ENCODE measurements at places on chromosomes 1 and 21. TPM values are rescaled to one million over a fixed set of nuclear protein-coding genes. Genes with fewer than 3 reads are reported as not detected.

- H3K36me3 ChIP-seq = peaks cover 6% of the 10 kb centered on the region
- H3K27me3 ChIP-seq = peaks cover 6% of the 10 kb centered on the region
- no peak overlapping the region for H3K27ac ChIP-seq
- H3K4me3 ChIP-seq = no peak overlapping the region
- H3K4me1 ChIP-seq = peaks cover 37% of the 10 kb centered on the region
- no peak for DNase-seq
Measured at GRCh38 chr1:6703016-6703415, 1.4 kb upstream of the DNAJC11 start.

- no peak overlapping the region for H3K4me3 ChIP-seq
- no peaks in the 10 kb centered on the region for H3K36me3 ChIP-seq
- no peaks in the 10 kb centered on the region for H3K4me1 ChIP-seq
- no peak overlapping the region for H3K27ac ChIP-seq
Measured at GRCh38 chr1:212255705-212256307, 29.4 kb upstream of the PPP2R5A start.

GRCh38 chr1:28374297-28374696 lies 4.8 kb downstream of the PHACTR4 start:
- peak overlapping the region; percentile 66 for H3K4me3 ChIP-seq
- H3K27me3 ChIP-seq = no peaks in the 10 kb centered on the region
- H3K36me3 ChIP-seq = no peaks in the 10 kb centered on the region
- peaks cover 27% of the 10 kb centered on the region for H3K4me1 ChIP-seq
- peak; percentile 54 for DNase-seq
- peak overlapping the region; percentile 81 for H3K27ac ChIP-seq

DNA sequence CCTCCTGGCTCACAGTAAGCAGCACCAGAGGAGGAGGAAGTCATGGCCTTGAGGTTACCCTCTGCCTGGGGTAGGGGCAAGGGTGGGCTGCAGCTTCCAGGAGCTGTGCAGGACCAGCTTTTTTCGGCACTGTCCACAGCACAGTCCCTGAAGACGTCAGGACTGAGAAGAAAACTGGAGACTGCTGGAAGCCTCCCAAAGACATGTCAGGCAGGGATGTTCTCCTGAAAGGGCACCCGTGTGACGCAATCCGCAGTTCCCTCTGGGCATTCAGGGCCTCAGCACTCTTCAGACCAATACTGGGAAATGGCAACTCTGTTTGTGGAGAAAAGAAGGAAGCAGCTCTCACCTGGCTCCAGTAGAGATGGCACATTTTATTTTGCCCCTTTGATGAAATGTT lies 64.8 kb upstream of the TENT5C start:
- H3K36me3 ChIP-seq = no peaks in the 10 kb centered on the region
- no peak for DNase-seq
- H3K27me3 ChIP-seq = peaks cover 3% of the 10 kb centered on the region
- no peaks in the 10 kb centered on the region for H3K4me1 ChIP-seq
- no peak overlapping the region for H3K4me3 ChIP-seq

DNA sequence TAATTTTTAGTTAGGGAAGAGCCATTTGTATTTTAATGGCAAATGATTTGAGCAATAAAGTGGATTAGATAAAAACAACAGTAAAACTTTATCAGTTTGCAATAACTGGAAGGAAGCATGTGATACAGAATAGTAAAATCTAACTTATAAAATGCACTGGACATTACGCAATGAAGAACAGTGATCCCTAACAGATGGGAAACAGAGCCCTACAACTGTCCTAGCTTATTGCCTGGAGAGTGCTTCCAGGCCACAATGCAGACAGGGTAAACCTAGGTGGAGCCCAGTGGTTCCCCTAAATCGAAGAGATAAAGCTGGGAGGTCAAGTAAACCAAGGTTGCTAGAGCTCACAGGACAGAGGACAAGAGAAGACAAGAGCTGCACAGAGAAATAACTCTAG lies 7.0 kb downstream of the OMA1 start:
- no peaks in the 10 kb centered on the region for H3K36me3 ChIP-seq
- no peak overlapping the region for H3K27ac ChIP-seq
- no peaks in the 10 kb centered on the region for H3K4me1 ChIP-seq
- no peaks in the 10 kb centered on the region for H3K27me3 ChIP-seq

GRCh38 chr1:160206421-160207117 lies 1.4 kb downstream of the PEA15 start:
- H3K4me1 ChIP-seq = peaks cover 64% of the 10 kb centered on the region
- peaks cover 10% of the 10 kb centered on the region for H3K27me3 ChIP-seq
- H3K27ac ChIP-seq = peak overlapping the region; percentile 90
- peak; percentile 88 for DNase-seq
- peaks cover 36% of the 10 kb centered on the region for H3K36me3 ChIP-seq

DNA sequence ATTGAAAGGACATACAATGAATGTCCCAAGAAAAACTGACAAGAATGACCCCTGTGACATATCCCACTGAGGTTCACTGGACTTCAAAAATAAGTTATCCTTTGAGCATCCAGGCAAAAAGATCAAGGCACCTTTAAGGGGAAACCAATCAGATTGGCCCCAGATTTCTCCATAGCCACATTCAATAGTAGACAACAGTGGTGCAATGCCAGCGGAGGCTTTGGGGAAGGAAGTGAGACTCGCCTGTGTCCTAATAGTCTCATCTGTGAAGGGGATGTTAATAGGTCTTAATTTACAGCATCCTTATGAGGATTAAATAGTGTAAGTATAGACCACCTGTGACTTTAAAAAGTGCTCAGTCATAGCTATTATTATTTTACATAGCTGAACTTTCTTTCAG lies 21.5 kb downstream of the RPL5 start:
- H3K27ac ChIP-seq = no peak overlapping the region
- H3K4me3 ChIP-seq = no peak overlapping the region
- no peaks in the 10 kb centered on the region for H3K4me1 ChIP-seq
- no peaks in the 10 kb centered on the region for H3K36me3 ChIP-seq

DNA sequence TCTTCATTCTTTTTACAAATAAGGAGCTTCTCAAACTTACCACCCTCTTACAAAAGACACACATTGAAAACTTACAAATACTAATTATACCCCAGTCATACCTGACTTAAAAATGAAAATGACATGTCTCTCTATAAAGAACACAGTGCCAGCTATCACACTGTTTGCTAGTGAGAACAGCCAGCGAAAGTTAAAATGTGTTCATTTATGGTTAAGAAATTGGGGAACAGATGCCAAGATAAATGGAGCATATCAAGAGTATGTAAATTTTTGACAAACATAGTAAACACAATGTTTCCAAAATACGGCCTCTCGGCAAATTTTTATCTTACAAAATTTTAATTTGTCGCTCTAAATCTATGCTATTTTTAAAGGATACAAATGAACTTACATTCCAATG lies 1422.9 kb downstream of the KCNT2 start:
- no peak for DNase-seq
- H3K27me3 ChIP-seq = no peaks in the 10 kb centered on the region
- H3K4me3 ChIP-seq = no peak overlapping the region
- H3K36me3 ChIP-seq = no peaks in the 10 kb centered on the region
- H3K4me1 ChIP-seq = peaks cover 7% of the 10 kb centered on the region

DNA sequence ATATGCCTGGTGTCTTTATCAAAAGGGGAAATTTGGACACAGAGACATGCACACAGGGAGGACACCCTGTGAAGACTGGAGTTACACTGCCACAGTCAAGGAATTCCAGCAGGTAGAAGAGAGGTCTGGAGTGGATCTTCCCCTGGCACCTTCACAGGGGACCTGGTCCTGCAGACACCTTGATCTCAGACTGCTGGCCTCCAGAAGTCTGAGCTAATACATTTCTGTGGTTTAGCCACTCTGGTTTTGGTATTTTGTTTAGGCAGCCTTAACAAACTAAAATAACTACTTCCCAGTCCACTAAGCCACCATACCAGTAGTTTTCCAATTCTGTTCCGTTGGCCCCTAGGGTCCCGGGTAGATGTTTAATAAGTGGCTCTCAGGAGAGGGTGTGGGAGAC lies 164.7 kb downstream of the SETD4 start:
- H3K27ac ChIP-seq = no peak overlapping the region
- DNase-seq = no peak
- H3K27me3 ChIP-seq = peaks cover 16% of the 10 kb centered on the region
- H3K4me3 ChIP-seq = no peak overlapping the region
- no peaks in the 10 kb centered on the region for H3K4me1 ChIP-seq

DNA sequence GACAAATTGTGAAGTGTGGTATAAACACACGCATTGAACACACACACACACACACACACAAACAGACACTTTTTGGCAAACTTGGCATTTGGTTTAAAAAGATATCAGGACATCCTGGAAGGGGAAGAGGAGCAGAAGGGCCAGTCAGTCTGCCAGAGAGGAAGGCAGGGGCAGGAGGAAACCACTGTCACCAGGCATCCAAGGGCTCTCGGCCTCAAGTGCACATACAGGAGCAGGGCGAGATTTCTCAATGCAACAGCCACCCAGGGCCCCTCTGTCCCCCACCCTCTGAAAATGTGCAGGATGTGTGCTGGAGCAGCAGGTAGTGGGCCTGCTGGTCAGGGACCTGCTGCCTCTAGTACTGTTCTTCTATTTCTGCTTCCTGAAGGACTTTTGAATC lies 71.2 kb downstream of the ABCA4 start:
- no peaks in the 10 kb centered on the region for H3K27me3 ChIP-seq
- H3K36me3 ChIP-seq = no peaks in the 10 kb centered on the region
- H3K4me1 ChIP-seq = peaks cover 66% of the 10 kb centered on the region
- DNase-seq = no peak
- no peak overlapping the region for H3K4me3 ChIP-seq

- no peak for DNase-seq
- no peak overlapping the region for H3K4me3 ChIP-seq
- peaks cover 23% of the 10 kb centered on the region for H3K4me1 ChIP-seq
- peaks cover 3% of the 10 kb centered on the region for H3K27me3 ChIP-seq
- no peak overlapping the region for H3K27ac ChIP-seq
Measured at GRCh38 chr1:206794294-206794908, 22.1 kb upstream of the IL10 start.

DNA sequence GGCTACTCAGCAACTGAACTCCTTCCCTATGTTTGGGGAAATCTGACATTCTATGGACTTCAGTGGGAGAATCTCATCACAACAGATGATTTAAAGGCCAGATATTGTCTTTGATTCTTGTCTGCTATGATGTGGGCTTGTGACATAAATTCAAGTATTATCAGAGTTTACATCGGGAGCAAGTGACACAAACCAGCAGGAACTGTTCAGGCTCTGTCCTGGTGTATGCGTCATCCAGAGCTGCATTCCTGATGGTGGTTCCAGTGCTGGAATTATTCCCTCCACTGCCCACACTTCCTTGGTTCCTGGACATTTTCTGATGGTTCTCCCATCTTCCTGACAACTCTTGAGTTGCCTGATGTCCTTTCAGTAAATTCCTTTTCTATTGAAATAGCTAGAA lies 10.8 kb upstream of the LSM10 start:
- no peak overlapping the region for H3K4me3 ChIP-seq
- peaks cover 9% of the 10 kb centered on the region for H3K36me3 ChIP-seq
- H3K27me3 ChIP-seq = peaks cover 2% of the 10 kb centered on the region
- peak overlapping the region; percentile 62 for H3K27ac ChIP-seq
- DNase-seq = no peak
- H3K4me1 ChIP-seq = peaks cover 20% of the 10 kb centered on the region

DNA sequence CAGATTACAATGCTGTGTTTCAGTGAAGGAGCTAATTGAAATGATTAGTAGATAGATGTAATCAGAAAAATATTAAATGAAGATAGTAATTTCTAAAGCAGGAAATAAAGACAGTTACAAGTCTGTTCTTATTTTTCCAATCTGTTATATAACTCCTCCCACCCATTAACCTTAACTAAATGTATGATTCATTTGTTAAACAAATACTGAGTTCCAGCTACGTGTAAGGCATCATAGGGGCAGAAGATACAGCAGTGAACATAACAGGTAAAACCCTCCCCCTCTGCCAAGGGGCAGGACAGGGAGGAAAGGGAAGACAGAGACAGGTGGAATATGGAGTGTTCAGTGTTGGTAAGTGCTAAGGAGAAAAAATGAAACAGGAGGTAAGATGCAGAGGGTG lies at the start of gene FAM177B:
Gene FAM177B, plus strand, starts transcription at position 231 of the 400 bp plus-strand sequence. CDS start 9,344 bp downstream, outside the sequence.
- no peak for DNase-seq
- no peaks in the 10 kb centered on the region for H3K36me3 ChIP-seq
- H3K27me3 ChIP-seq = no peaks in the 10 kb centered on the region
- no peaks in the 10 kb centered on the region for H3K4me1 ChIP-seq

- no peaks in the 10 kb centered on the region for H3K27me3 ChIP-seq
- H3K36me3 ChIP-seq = no peaks in the 10 kb centered on the region
- H3K4me1 ChIP-seq = no peaks in the 10 kb centered on the region
Measured at GRCh38 chr1:199155166-199156019, 516.6 kb downstream of the PTPRC start.

DNA sequence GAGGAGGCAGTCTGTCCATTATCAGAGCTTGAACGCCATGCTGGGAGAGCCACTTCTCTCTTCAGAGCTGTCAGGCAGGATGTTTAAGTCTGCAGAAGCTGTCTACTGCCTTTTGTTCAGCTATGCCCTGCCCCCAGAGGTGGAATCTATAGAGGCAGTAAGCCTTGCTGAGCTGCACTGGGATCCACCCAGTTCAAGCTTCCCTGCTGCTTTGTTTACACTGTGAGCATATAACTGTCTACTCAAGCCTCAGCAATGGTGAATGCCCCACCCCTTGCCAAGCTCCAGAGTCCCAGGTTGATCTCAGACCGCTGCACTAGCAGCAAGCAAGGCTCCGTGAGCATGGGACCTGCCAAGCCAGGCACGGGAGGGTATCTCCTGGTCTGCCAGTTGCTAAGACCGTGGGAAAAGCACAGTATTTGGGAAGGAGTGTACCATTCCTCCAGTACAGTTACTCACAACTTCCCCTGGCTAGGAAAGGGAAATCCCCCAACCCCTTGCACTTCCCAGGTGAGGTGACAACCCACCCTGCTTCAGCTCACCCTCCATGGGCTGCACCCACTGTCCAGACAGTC lies 32.5 kb downstream of the RGS13 start:
- no peak for DNase-seq
- no peak overlapping the region for H3K27ac ChIP-seq
- H3K4me1 ChIP-seq = no peaks in the 10 kb centered on the region
- no peak overlapping the region for H3K4me3 ChIP-seq
- peaks cover 2% of the 10 kb centered on the region for H3K27me3 ChIP-seq
- H3K36me3 ChIP-seq = no peaks in the 10 kb centered on the region

GRCh38 chr1:20685099-20685662 lies 24.0 kb upstream of the DDOST start:
- no peaks in the 10 kb centered on the region for H3K4me1 ChIP-seq
- DNase-seq = no peak
- no peak overlapping the region for H3K4me3 ChIP-seq
- H3K27me3 ChIP-seq = no peaks in the 10 kb centered on the region
- no peak overlapping the region for H3K27ac ChIP-seq
- H3K36me3 ChIP-seq = peaks cover 4% of the 10 kb centered on the region

GRCh38 chr1:216190438-216190837 lies 232.8 kb downstream of the USH2A start:
- peak overlapping the region; percentile 55 for H3K4me3 ChIP-seq
- DNase-seq = no peak
- no peak overlapping the region for H3K27ac ChIP-seq
- peaks cover 3% of the 10 kb centered on the region for H3K27me3 ChIP-seq
- peaks cover 13% of the 10 kb centered on the region for H3K4me1 ChIP-seq

GRCh38 chr21:42257091-42257765 lies 38.3 kb downstream of the ABCG1 start:
- DNase-seq = no peak
- H3K27me3 ChIP-seq = peaks cover 7% of the 10 kb centered on the region
- no peak overlapping the region for H3K27ac ChIP-seq
- H3K4me3 ChIP-seq = no peak overlapping the region

The S100A9 gene
- not detected for total RNA-seq

The DEGS1 gene
- 162 TPM for total RNA-seq

The SOX13 gene
- 11.0 TPM for total RNA-seq

The CNR2 gene
- total RNA-seq = not detected

The KCNJ15 gene
- 0.43 TPM for total RNA-seq

The CLIC6 gene
- not detected for total RNA-seq

The OR2M3 gene
- total RNA-seq = not detected

The TIPRL gene
- 48.1 TPM for total RNA-seq

The UTP11 gene
- total RNA-seq = 41.4 TPM

The HMCN1 gene
- 2.2 TPM for total RNA-seq

The ATP6V1G3 gene
- 0.36 TPM for total RNA-seq

The ST6GALNAC3 gene
- 0.93 TPM for total RNA-seq

The CRNN gene
- not detected for total RNA-seq
